ENCODE measurements at places on chromosomes 6 and 20.

GRCh38 chr6:152189736-152190135, 382.3 kb downstream of the ESR1 start:
- no peak for DNase-seq

GRCh38 chr6:1144842-1145767, 166.8 kb upstream of the FOXQ1 start:
- DNase-seq = no peak

- DNase-seq = no peak
These were observed 608.4 kb upstream of the SYNCRIP start for GRCh38 chr6:86251106-86251505.

- DNase-seq = no peak
These were observed 13.7 kb upstream of the CST8 start for GRCh38 chr20:23477223-23477622.

DNA sequence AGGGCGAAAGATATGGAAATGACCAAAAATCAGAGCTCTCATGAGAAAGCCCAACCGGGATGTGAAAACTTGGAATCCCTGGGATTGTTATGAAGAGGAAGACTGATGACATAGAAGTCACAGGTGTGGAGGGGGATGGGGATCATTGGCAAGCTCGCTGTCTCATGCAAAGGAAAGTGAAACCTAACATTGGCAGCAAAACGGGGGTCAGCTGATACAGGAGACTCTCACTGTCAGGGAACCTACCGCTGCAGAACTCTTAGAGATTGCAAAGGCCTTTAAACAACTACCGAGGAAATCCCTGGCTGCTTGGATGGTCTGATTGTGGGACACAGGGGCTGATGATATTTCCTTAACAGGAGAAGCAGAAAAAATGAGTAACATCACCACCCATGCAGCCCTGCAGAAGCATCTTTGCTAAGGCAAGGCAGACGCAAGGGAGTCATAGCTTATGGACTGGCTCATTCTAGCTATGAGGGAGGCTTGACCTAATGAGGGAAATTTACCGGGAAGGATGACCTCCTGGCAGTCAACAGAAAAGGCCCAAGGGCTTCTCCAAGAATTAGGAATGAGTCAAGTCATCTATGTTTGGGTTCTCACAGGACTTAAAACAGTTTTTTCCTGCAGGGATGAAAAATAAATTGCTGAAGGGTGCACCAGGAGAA, 7.0 kb downstream of the MUC21 start:
- no peak for DNase-seq

DNA sequence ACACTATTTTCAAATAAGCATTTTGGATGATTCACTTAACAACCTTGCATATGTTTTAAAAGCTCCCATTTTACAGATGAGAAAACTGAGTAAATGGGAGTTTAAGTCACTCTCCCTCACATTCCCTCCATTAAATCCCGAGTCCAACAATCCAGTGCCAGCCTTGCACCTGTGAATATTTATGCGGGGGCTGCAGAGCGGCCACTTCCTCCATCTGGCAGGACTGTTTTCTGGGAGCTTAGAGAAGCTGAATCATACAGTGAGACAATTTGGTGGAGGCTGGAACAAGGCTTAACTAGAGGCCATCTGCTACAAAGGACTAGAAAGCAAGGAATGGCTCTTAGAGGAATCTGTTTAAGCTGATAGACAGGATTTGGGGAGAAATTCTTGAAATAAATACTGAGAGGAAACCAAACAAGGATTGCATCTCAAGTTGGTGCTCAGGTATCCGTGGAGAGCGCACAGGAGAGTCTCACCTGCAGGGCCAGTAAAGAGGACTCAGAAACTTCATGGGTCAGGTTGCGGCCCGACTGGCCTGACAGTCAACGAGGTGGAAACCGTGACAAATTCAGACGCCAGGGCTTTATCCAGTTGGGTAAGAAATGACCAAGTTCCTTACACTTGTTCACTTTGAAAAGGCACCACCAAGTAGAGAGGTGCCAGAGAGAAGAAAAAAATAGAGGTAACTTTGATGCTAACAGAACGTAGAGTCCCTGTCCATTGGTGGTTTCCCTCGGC, 478.5 kb downstream of the QKI start:
- no peak for DNase-seq

DNA sequence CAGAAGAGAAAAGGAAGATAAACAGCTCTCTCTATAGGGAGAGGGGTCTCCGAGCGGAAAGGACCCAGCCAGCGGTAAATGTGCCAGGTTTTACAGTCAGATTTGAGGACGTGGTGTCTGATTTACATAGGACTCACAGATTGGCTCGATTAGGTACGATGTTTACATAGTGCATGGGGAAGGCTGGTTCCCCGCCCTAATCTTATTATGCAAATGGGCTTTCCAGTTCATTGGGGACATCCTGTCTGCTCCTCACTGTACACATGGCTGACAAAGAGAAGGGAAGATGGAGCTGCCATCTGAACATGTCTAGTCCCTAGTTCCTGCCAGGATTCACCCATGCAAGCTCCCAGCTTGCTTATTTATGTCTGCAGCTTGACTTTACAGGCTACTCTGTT, 119.9 kb downstream of the RNF144B start:
- no peak for DNase-seq

DNA sequence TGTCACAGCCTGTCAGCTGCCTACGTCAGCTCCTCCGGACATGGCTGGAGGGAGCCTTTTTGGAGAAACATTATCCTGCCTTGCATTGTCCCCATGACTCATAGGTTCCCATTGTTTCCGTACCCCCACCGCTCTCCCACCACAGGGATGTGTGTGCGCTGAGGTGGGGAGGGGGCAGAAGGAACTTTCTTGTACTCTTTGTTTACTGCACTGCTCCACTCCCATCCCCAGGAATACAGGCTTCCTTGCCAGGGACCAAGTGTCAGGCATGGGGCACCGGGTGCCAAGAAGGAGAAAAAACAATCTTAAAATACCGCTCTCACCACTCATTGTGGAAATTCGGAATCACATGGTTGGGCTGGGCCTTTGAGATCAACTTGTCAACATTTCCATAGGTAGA, 51.0 kb downstream of the KCNK5 start:
- DNase-seq = no peak

DNA sequence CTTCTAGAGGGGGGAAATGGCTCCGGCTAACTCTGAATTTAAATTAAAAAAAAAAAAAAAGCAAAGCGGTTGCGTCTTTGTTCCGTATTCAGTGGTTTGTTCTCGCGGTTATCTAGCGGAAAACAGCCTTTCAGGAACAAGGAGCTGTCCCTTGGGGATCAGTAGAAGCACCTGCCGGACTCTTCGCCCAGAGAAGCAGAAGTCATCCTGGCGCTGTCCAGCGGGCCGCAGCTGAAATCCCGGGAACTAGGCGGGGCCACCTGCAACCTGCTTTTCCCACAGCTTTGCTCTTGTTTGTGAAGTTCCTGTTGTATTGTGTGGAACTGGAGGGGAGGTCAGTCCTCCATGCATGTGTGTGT, 43.9 kb upstream of the GJE1 start:
- no peak for DNase-seq

DNA sequence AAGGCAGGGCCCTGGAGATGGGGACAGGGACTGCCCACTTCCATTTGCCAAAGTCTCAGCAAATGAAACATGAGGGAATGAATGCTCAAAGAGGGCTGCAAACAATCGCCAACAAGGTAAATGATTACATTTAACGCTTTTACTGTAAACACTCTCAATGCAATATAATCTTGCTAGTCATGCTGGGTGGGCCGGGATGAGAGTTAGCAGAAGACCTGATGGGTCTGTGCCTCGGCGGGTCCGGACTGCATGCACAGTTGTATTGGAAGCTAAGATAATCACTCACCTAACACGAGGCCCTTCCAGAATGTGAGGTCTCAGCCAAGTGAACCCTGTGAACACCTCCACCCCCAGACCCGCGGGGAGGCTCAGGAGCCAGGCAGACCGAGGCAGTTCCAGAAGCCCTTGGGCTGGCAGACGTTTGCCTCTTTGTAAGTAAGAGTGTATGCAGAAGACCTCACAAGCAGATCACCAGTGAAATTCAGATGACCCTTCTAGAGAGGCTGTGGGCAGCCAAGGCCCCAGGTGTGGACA, 4.7 kb upstream of the SLCO4A1 start:
- DNase-seq = no peak

- no peak for DNase-seq
These were observed 1.6 kb upstream of the OGFRL1 start for GRCh38 chr6:71287038-71287437.

DNA sequence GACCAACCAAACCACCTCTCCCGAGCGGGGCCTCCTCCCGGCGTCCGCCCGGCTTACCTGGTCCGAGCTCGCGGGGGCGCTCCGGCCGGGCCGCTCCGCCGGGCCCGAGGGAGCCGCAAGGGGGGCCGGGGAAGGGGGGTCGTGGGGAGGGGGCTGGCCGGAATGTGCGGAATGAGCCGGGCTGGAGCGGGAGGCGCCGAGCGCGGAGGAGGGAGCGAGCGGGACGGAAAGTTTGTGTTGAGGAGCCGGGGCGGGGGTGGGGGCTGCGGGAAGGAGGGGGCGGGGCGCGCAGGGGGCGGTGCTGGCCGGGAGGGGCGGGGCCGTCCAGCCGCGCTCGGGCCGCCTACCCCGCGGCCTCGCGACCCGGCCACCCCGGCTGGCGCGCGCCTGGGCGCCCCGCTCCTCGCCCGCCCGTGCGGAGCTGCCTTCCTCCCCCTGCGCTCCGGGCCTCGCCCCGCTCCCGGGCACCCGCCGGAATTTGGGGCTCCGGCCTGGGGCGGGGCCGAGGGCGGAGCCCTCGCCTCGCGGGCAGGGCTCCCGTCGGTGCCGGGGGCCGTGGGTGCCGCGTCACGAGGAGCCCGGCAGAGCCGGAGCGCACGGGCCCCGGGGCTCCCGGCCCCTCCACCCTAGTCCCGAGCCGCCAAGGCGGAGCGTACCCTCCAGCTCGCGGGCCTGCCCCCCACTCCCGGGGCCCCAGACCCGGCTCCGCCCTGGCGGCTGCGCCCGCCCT, at the start of gene TEAD3:
TEAD3 (minus strand) TSS at position 239 of the 730 bp plus-strand sequence.
- DNase-seq = no peak

All from esophagus squamous epithelium (tissue), 5 donors.